IPS-NIHi11 (cell line): ENCODE measurements at places on chromosomes 2 and 18.
A peak's percentile ranks its signal among the peaks of the same experiment; 100 is the strongest.

GRCh38 chr18:48672671-48673340 lies 134.0 kb downstream of the CTIF start:
- no peak for DNase-seq

DNA sequence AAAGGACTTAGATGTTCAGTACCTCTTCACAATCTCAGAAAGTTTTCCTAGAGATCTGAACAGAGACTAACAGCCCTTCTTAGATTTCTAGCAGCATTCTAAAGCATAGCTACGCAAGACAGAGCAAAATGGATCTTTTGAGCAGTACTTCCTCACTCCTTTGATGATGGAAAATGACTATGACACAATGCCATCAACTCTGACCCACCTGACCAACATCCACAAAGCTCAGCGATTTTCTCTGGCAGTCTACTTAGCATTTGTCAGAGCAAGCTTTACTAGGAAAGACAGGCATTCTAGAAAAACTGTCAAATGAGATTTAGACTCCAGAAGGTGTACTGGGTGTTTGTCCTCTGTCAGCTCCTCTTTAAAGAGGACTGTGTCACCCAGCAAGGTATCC lies 180.9 kb upstream of the ACVR2A start:
- no peak for DNase-seq

DNA sequence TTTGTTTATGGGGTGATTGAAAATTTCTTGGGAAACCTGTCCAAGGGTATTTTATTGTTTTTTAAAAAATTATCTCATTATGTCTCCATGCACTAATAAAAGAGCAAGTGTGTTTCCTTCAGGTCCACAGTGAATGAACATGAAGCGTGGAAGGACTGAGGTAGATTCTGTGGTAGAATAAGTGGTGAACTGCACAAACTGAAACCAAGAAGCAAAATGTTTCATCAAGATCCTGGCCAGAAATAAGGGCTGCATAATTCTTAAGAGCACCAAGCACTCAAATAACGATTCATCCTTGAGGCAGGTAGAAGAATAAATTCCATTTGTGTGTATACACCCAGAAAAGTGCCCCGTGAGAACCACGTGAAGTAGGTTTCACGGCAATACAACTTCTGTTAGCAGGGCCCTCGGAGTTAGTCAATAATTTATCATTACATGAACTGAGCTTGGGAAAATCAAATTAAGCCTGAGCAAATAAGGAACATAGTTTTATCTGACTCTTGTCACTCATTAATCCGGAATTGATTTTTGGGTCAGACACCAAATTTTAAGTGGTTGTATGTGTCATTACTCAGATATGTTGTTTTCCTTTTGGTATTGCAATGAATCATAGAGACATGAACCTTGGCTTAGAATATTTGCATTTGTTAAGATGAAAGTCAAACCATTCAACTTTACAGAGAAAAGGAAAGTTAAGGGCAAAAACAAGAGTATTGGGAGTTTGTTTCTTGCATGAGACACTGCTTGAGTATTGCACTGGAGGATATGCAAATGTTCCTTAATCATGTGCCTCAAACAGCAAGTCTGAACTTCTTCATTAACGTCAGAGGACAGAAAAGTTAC lies 472.6 kb upstream of the NETO1 start:
- DNase-seq, result no peak

DNA sequence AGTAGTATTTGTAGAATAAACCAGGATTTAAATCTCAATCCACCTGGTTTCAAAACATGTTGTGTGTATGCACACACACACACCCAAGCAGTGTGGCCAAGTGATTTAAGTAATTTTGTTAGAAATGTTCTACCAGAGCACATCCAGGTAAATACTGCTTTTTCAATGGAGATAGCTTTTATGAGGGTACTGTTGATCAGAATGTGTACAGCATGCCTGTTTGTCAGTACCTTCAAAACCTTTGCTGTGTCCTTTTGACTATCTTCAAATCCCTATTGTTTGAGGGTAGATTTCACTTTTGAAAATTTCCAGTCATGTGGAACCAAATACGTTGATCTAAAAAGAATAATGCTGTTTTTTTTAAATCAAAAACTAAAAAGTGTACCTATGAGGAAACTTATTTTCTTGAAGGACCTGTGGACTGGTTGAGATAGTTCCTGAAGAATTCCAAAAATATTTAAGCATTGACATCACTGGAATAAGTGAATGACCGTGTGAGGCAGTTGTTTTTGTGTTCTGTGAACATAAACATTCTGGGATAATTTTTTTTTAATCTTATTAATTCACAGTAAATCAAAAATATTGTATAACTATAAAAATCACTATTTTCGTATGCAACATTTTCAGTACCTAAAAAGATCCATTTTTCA lies 70.9 kb downstream of the PTRHD1 start:
- no peak for DNase-seq

GRCh38 chr18:70469916-70470315 lies 181.1 kb downstream of the SOCS6 start:
- DNase-seq, result no peak

DNA sequence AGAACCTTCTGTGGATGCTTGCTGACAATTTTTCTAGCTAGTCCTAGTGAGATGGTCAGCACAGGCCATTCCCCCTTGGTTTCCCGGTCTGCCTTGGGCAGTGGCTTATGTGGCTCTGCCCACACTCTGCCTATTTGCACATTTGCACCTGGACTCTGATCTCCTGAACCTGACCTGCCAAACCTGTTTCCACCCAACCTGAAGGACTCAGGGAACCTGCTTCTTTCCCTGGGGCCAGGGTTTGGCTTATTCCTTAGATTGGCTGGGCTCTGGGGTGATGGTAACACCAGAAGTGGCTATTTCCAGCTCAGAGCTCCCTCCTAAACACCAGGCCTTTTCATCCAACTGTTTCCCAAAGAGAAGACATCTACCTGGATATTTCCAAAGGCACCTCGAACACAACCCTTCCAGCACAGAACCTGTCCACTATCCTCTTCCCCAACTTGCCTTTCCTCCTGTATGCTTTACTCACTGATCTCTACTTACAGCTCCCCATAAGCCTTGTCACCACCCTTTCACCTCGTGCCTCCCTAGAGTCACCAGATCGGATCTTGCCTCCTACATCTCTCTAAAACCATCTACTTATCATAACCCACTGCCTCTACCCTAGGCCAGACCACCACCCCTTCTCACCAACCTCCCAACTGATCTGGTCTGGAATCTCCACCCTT lies 5.8 kb upstream of the MTA3 start:
- DNase-seq, result peak; percentile 36

DNA sequence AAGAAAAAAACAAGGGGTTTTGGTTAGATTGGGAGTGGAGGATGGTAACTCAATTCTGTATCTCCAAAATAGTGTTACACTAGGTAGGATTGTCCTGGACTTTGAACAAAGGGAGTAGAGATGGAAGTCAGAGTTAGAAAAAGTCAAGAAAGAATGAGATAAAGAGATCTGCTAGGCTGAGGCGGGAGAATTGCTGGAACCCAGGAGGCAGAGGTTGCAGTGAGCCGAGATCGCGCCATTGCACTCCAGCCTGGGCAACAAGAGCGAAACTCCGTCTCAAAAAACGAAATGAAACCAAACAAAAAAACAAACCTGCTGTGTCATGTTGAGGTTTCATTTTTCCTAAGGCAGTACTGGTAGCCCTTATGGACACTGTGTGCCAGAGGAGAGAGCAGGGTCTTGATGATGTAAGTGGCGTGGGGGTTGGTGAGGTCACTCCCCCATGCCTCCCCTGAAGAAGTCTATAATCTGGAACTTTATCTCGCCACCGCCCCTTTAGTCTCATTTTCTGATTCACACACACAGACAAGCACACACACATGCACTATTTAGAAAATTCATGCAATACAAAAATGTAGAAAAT lies 10.5 kb downstream of the DRC1 start:
- DNase-seq, result no peak

- no peak for DNase-seq
These were observed 211.6 kb downstream of the SEPTIN10 start for GRCh38 chr2:109402180-109402579.

GRCh38 chr2:38697116-38697840 lies 31.4 kb downstream of the GALM start:
- no peak for DNase-seq

DNA sequence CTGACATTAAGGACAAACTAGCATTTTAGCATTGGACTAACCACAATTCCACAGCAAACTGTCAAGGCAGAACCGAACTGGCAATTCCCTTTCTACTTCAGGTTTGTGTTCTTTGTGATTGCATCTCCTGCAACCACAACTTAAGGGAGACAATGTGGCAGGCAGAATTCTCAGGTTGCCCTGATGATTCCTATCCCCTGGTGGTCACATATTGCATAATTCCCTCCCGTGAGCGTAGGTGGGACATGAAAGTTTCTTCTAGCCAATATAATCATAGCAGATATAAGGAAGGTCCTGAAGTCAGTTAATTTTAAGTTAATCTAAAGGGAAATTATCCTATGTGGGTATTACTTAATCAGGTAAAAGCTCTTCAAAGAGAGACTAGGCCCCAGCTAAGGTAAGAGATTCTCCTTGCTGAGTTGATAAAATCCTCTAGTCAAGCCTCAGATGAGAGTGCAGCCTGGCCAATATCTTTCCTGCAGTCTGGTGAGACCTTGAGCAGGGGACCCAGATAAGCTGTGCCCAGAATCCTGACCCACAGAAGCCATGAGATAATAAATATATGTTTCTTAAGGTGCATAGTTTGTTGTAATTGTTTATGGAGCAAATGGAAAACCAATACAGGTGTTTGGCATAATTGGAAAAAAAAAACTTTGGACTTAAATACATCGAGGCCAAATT lies 45.9 kb upstream of the TNP1 start:
- DNase-seq, result no peak
